Choroid plexus epithelial cell (primary cell): ENCODE measurements at places on chromosomes 6 and 20.

DNA sequence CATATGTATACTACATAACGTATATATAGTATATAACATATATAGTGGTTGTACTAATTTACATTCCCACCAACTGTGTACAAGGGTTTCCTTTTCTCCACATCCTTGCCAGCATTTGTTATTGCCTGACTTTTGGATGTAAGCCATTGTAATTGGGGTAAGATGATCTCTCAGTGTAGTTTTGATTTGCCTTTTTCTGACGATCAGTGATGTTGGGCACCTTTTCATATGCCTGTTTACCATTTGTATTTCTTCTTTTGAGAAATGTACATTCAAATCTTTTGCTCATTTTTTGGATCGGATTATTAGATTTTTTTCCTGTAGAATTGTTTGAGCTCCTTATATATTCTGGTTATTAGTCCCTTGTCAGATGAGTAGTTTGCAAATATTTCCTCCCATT lies 11.4 kb downstream of the SYNJ2 start:
- DNase-seq, result no peak

DNA sequence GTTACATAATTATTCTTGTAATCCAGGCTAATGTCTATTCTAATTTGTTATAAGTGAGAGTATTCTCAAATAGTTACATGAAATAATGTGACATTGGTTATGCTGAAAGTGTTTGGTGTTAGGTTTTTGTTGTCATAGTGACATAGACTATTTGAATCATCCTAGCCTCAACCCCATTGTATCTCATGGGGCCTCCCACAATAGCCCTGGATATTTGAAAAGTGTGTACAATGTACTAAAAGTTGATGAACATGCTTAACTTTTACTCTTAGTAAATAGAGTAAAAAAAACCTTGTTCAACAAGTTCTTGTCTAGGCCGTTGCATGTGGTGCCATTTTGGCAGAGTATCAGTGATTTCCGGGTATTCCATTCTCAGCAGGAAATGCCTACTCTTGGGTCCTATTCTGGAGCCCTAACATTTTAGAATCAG lies 83.0 kb downstream of the RTN4IP1 start:
- DNase-seq, result peak; percentile 48

- no peak for DNase-seq
These were observed 16.7 kb downstream of the GPRC6A start for GRCh38 chr6:116812051-116812650.

GRCh38 chr6:125747589-125748405 lies 1.6 kb upstream of the HEY2 start:
- DNase-seq, result no peak

GRCh38 chr6:113495521-113495920 lies 361.6 kb upstream of the MARCKS start:
- DNase-seq, result peak; percentile 79

DNA sequence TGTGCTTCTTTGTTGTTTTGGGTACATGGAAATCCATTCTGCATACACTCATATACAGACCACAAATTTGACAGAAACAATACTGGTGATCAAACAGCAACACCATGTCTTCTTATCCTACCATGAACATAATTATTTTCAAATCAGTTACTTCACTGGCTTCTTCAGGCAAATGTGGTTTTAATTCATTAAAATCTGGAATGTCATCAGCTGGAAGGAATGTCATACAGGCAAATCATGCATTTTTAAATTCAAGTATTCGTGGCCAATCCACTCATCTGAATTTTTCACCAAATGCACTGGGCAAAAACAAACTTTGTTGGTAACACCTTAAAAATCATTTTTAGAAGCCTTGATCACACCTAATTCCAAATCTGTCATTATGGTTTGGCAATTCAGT lies 59.3 kb downstream of the KIF6 start:
- no peak for DNase-seq

- peak; percentile 70 for DNase-seq
These were observed 164.9 kb upstream of the SASH1 start for GRCh38 chr6:148177589-148178233.

- no peak for DNase-seq
These were observed 45.6 kb downstream of the PDE7B start for GRCh38 chr6:135897087-135897486.

GRCh38 chr6:139271056-139271455 lies 20.7 kb downstream of the TXLNB start:
- peak; percentile 52 for DNase-seq

GRCh38 chr6:42095776-42096541 lies 45.6 kb downstream of the TAF8 start:
- no peak for DNase-seq

DNA sequence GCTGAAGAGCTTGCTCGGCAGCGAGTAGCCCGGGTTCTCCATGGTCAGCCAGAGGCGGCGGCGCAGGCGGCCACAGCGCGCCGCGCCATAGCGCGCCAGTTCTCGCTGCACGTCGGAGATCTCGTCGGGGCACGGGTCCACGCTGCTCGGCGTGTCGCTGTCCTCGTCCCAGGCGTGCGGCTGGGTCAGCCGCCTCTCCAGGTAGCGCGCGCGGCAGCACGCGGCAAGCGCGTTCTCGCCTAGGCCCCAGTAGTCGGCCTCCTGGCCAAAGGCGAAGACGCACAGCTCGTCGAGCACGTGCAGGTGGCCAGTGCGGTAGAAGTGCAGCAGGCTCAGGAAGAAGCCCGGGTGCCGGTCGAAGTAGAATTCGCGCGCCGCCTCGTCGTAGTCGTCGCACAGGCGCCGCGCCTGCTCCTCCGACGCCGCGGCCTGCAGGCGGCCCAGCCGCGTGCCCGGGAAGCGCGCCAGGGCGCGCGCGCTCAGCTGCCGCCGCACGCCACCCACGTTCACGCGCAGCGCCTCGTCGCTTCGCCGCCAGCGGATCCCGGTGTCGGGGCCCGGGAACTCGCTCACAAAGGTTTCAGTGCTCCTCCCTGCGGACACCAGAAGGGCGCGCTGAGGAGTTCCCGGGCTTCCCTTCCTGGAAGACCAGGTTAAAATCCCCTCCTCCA lies 2.7 kb downstream of the KCNS1 start:
- DNase-seq, result peak; percentile 39

DNA sequence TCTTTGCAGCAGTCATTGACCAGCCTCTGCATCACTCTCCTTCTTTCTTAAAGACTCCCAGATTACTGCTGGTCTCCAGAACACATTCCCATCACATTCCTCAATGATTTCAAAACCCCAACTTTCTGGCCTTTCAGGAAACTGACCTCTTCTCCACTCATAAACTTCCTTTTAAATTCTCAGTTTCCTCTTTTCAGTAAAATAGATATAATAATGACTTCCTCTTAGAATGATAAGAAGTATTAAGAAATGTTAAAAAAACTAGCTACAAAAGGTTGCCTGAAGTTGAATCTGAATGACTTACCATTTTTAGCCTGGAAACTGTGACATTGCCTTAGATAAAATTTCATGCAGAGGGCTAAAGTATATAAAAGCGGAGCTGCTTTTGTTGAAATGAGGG lies 239.3 kb downstream of the OGFRL1 start:
- no peak for DNase-seq

GRCh38 chr20:35048739-35049138 lies 43.9 kb downstream of the TRPC4AP start:
- DNase-seq, result no peak

DNA sequence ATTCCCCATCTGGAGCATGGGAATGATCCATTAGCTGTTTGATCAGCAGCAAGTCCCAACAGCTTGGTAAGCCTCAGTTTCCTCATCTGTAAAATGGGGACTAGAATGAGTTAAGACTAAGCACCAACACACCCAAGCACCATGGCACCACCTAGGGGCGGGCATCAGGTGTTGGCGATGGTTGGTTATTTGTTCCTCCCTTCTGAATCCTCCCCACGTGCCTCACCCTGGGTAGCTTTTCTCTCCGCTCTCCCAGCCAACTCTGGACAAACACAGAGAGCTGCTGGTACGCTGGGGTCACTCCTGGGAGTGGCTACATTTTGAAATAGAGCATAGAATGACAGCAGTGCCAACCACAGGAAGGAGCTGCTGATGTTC lies 13.3 kb upstream of the ITPR3 start:
- no peak for DNase-seq

GRCh38 chr6:82568290-82568993 lies 204.8 kb downstream of the TPBG start:
- DNase-seq, result no peak

- peak; percentile 84 for DNase-seq
These were observed 460.2 kb upstream of the BTBD3 start for GRCh38 chr20:11457488-11457887.

DNA sequence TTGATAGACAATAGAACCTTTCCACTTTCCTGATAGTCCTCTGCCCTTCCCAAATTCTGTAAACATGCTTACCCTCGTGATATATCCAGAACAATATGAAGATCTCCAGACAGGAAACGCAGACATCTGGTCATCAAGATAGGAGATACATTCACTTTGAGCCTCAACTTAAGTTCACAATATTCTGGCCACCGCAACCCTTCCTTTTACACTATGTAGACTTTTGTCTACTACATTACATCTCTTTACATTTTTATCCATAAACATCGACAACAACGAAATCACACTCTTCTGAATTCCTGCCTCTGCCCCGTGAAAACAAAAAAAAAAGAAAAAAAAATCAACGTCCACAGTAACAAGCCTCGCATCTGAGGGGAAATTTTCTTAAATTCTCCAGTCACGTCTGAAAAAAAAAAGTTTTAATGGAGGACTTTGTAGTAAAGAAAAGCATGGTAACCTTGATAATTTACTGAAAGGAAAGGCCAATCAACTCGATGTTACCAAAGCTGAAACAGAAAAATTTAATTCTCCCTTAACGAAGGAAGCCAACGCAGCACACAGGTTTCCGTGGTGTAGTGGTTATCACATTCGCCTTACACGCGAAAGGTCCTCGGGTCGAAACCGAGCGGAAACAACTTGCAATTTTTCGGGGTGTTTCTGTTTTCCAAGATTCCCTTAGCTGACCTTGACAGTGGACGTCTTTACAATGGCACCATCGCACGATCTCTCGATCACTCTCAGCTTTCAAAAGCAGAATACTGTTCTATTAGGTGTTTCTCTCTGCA lies 21.8 kb downstream of the POM121L2 start:
- peak; percentile 48 for DNase-seq

GRCh38 chr20:45229264-45230056 lies 8.3 kb downstream of the SEMG2 start:
- peak; percentile 7 for DNase-seq

- DNase-seq, result peak; percentile 13
These were observed 4.1 kb downstream of the RBM38 start for GRCh38 chr20:57395111-57395966.

DNA sequence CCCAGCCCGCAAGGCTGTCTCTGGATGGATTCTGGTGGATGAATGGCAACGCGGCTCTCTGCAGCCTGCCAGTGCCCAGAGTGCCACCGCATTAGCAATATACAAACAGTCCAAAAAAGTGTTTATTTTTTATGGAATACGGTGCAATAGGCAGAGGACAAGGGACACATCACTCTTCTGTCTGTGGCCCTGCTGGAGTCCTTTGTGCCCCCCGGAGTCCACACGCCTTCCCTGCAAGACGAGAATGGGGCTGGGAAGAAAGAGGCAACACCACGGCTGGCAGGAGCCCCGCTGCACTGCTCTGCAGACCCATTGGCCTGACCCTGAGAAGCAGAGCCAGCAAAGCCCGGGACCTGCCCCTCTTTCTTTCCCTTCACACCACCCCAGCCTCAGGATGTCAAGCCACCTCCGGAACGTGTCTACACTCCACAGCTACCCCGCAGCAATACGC lies 196.3 kb downstream of the SYNDIG1 start:
- no peak for DNase-seq

DNA sequence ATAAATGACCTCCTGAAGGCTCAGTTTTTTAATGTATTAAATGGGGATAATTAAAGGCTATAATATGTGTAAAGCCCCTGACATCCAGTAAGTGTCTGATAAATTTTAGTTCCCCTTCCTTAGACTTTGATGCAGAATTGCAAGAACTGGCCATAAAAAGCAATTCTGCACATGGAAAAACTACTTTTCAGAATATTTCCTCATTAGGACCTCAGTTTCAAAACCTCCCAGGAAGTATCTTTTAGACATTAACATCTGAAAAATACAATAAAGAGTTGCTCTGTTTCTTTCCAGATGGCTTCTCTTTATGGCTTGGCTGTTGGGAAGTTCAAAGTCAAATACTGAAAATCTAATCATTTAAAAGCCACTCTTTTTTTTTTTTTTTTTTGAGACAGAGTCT lies 106.3 kb upstream of the ZNF217 start:
- no peak for DNase-seq

GRCh38 chr6:12426121-12426520 lies 136.0 kb downstream of the EDN1 start:
- DNase-seq, result no peak

DNA sequence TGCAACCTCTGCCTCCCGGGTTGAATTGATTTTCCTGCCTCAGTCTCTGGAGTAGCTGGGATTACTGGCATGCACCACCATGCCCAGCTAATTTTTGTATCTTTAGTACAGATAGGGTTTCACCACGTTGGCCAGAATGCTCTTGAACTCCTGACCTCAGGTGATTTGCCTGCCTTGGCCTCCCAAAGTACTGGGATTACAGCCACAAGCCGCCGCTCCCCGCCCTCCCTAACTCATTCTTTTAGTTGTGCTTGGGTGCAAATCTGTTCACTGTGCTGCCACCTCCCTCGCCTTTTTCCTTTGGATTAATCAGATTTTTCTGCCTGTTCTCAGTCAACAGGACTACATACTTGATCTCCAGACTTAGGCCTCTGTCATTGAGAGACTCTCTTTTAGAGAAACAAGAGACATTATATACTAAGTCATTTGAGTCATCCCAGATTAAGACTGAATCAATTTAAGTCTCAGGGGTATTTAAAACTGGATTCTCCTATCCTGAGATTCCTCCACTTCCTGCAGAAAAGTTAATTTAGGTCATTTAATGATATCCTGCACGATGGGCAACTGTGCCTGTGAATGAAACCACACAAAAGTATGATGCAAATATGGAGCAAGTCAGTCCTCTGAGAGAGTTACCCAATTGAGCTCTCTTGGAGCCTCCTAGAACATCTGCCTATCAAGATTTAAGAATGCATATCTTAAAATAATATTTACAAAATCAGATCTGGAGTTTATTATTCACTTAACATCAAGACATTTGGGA lies 136.1 kb upstream of the THEMIS start:
- DNase-seq, result peak; percentile 16

- DNase-seq, result no peak
These were observed 36.4 kb downstream of the ERMARD start for GRCh38 chr6:169787797-169788196.

GRCh38 chr6:168903613-168904345 lies 349.9 kb downstream of the THBS2 start:
- no peak for DNase-seq

- no peak for DNase-seq
These were observed 31.2 kb downstream of the TTLL9 start for GRCh38 chr20:31901615-31902014.
